Stromal cell of bone marrow (primary cell): ENCODE measurements at places on chromosomes 5 and 9.
A peak's percentile ranks its signal among the peaks of the same experiment; 100 is the strongest.

DNA sequence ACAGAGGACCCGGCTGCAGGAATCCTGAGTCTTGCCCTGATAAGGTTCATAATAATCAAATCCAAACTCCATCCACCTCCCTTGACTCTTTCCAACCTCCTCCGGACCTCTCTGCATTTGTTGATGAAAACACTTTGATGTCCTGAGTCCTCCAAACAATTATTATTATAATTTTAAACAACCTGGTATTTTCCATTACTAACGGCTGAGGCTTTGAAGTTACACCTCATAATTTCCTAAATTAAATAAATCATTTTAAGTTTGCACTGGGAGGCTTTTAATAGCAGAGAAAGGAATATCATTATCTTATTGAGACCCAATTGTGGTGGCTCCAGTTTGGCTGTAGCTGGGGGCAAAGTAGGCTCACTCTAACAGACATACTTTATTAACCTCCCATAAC, 9.5 kb downstream of the MSX2 start:
- no peak for DNase-seq

- no peak for DNase-seq
Observed at GRCh38 chr5:39205550-39205949, 13.8 kb downstream of the FYB1 start.

- DNase-seq = peak; percentile 10
Observed at GRCh38 chr5:16178745-16179372, 732 bp downstream of the MARCHF11 start.

GRCh38 chr5:151750121-151750520, 8.3 kb downstream of the ATOX1 start:
- no peak for DNase-seq

DNA sequence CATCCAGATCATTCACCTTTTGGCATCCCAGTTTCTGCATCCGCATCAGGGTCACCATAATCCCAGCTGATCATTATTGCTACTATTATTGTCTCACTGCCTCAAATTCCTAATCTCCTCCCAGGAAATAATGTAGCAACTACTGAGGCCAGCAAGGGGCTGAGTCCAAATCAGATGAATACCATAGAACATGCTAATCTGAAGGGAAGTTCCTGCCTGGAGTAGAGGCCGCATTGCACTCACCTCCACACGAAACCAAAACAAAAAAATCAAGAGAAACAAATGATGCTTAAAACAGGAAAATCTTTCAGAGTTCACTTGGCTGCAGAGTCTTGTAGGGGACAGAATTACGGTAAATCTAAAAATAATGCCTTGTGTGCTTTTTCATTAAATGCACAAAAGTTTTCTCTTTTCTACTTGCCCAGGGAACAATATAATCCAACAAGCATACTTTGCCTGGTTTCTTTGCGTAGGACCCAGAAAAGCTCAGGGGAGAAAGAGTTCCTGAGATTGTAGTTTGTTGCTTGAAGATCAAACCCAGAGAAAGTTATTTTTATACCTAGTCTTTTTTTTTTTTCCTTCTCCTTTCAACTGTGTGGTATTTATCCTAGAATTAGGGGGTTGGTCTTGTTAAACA, 87.7 kb upstream of the KLF4 start:
- no peak for DNase-seq

DNA sequence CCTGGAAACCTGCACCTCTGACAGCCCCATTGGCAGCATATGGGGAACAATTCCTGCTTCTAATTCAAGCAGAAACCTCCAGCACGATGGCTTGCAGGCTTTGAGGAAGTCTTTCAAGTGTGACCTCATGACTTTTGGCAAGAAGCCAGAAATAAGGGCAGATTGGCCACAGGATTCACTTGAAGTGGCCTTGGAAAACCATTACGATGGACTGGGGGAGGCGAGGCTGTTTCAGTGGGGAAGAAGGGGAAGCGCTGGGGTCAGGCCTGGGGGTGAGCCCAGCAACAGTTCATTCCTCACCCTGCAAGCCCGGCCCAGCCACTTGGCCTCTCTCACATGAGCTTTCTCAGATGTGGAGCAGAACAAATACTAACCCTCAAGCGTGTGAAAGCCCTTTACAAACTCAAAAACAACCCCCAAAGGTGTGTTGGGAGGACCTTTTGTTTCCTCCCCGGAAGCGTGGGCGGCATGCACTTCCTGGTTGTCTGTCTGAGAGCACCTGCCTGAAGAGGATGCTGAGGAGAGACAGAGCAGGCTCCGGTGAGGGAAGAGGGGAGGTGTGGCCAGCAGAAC, 26.9 kb upstream of the EEIG1 start:
- no peak for DNase-seq

DNA sequence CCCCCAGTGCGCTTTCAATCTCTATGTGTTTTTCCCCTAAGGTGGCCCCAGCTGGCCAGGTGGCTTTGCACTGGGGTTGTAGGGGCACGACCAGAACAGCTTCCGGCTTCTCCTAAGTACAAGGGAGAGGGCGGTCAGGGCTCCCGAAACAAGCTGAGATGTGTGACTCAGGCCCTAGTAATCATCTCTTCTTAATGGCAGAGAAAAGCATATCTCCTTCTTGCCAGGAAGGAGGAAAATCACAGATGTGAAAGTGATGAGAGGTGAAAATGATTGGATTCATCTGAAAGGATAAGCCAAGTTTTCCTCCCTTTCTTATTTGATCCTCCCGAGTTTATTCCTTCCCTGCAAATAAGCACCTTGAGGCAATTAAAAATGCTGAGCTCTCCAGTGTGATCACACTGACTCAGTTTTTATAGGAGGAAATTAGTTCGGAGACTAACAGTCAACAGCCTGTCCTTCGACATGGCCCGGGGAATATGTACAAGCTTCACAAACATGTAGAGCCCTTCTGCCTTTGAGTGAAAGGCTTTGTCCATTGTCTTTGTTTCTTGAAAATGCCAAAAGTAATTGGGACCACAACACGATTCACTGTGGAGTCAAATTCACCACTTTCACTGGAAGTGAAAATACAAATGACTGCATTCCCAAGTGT, 514.8 kb downstream of the PSAT1 start:
- DNase-seq = peak; percentile 17

- DNase-seq = no peak
Observed at GRCh38 chr5:169942181-169942580, 38.1 kb downstream of the INSYN2B start.

GRCh38 chr5:126972062-126972895, 58.1 kb downstream of the MARCHF3 start:
- DNase-seq = no peak

DNA sequence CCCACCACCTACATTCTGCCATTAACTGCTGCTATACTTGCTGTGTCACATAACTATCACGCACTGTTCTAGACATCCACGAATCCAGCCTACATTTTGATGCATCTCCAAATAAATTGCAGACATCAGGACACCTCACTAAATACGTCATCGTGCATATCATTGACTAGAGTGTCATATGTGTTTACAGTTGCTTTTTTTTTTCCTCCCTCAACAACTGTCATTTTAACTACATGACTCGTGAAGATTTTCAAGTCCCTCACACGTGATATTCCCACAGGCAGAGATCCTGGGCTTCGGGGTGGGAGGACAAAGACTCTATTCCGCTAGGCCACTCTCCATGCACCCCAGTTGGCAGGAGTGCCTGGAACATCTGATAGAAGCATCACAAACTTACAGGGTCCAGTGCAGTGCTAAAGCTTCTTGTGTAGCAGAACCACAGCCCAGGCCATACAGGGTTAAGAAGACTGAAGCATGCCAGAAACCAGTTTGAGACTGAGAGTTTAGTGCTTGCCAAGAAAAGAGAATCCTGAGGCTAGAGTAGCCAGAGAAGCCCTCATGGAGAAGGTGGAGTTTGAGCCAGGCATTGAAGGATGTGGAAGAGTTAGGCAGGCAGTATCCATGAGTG, 1.1 kb downstream of the PCYOX1L start:
- no peak for DNase-seq

- no peak for DNase-seq
Observed at GRCh38 chr9:93036887-93037475, 21.5 kb upstream of the SUSD3 start.

DNA sequence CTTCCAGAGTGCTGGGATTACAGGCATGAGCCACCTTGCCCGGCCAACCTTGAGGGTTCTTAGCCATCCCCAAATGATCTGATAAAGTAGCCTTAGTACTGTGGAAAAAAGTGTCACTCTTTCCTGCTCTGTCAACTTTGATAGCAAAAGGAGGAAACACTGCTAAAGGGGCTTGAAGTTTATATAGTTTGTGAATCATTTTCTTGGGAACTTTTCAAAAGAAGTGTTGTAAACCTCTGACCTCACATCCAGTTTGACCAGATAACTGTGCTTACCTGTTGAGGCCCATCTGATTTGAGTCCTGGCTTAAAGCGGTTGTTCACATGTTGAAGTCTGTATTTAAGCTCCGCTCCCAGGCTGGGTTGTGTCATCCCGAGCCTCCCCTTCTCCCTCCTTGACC, 303.3 kb downstream of the DOCK8 start:
- no peak for DNase-seq

DNA sequence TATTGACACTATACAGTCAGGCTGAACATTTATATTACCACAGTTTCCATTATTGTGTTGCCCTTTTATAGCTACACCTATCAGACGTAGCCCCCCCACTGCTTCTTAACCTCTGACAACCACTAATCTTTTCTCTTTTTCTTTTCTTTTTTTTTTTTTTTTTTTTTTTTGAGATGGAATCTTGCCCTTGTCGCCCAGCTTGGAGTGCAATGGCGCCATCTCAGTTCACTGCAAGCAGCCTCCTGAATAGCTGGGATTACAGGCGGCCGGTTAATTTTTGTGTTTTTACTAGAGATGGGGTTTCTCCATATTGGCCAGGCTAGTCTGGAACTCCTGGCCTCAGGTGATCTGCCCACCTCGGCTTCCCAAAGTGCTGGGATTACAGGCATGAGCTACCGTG, 75.4 kb downstream of the UHRF2 start:
- DNase-seq = no peak

- peak; percentile 27 for DNase-seq
Observed at GRCh38 chr9:124884376-124884775, 22.4 kb downstream of the ARPC5L start.

GRCh38 chr9:84270847-84271530, 69.6 kb downstream of the SLC28A3 start:
- DNase-seq = no peak

DNA sequence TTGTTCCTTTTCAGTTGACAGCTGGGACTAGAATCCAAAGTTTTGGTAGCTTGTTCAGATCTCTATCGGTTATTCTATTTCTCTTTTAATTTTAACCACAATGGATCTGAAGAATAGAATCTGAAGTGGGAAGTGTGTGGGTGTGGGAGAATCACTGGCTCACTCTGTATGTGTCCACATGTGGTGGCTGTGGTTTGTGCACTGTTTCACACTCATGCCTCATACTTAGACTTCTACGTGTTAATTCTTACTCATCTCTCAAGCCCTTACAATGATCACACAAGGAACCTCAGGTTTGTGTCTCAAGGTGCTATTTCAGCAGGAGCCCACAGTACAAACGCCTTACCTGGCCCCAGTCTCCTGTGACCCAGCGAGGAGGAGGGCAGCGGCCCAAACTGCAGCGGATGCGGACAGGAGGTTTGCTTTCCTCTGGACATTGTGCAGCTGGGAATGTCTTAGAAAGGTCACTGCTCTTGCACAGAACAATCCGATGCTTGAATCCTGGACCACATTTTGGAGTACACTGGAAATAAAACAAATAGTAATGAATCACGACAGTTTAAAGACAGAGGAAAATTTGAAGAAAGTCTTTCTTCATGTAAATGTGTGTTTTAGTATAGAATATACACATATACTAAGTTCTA, 309.1 kb downstream of the ADAMTS6 start:
- peak; percentile 57 for DNase-seq

GRCh38 chr9:125887172-125887571, 140.0 kb downstream of the PBX3 start:
- DNase-seq = no peak

GRCh38 chr5:58021466-58021865, 438.4 kb downstream of the PLK2 start:
- DNase-seq = no peak

- no peak for DNase-seq
Observed at GRCh38 chr5:150295741-150296486, 6.3 kb upstream of the CAMK2A start.

- no peak for DNase-seq
Observed at GRCh38 chr5:139676951-139677735, 29.0 kb downstream of the CXXC5 start.

DNA sequence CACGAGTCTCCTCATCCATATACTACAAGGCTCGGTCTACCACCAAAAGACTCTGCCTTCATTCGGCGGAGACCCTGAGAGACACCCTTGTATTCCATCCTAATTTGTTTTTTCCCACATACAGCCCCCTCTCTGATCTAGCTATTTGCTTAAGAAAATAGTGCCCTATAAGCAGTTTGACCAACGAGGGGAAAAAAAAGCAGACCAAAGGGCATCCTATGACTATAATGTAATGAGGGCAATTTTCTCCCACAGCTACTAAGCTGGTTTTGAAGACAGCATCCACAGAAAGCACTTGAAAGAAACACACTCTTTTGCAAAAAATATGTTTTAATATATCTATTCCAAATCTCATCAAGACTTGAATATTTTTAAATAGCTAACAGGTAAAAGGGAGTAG, 147.8 kb downstream of the MLLT3 start:
- DNase-seq = no peak

GRCh38 chr5:79694183-79694582, 4.5 kb downstream of the CMYA5 start:
- DNase-seq = no peak

- peak; percentile 93 for DNase-seq
Observed at GRCh38 chr9:90301277-90301653, 341.4 kb downstream of the DIRAS2 start.

GRCh38 chr5:144547098-144547499, 376.4 kb downstream of the KCTD16 start:
- DNase-seq = peak; percentile 13

- DNase-seq = no peak
Observed at GRCh38 chr9:125883565-125884217, 136.5 kb downstream of the PBX3 start.

DNA sequence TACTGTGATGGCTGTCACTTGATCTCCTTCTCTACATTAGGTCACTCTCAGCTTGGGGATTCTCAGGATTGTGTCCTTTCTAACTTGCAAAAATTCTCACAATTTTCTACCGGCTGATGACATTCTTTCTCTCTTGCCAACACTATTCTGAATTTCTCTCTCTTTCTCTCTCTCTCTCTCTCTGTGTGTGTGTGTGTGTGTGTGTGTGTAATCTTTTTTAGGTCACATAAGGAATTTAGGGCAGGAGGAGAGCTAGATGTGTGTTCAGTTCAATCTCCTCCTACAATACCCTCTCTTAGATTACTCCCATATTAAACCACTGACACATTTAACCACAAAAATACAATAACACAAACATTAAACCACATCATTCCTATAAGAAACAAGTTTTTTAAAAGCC, 242.3 kb upstream of the NREP start:
- DNase-seq = no peak
